ENCODE measurements at places on chromosomes 1 and 21. TPM values are rescaled to one million over a fixed set of nuclear protein-coding genes. Genes with fewer than 3 reads are reported as not detected.
A peak's percentile ranks its signal among the peaks of the same experiment; 100 is the strongest.

- no peaks in the 10 kb centered on the region for H3K27me3 ChIP-seq
- H3K4me1 ChIP-seq = peaks cover 26% of the 10 kb centered on the region
- no peak overlapping the region for H3K4me3 ChIP-seq
- no peak overlapping the region for H3K27ac ChIP-seq
Measured at GRCh38 chr1:165841582-165842017, 14.2 kb downstream of the UCK2 start.

- H3K36me3 ChIP-seq = no peaks in the 10 kb centered on the region
- H3K27me3 ChIP-seq = no peaks in the 10 kb centered on the region
Measured at GRCh38 chr1:63010913-63011660, 227.2 kb downstream of the ATG4C start.

Gene RUNX3
- total RNA-seq = 2.3 TPM

Gene PCSK9
- total RNA-seq = not detected

- no peak overlapping the region for H3K4me3 ChIP-seq
- DNase-seq = no peak
- H3K27me3 ChIP-seq = no peaks in the 10 kb centered on the region
- H3K36me3 ChIP-seq = no peaks in the 10 kb centered on the region
- H3K4me1 ChIP-seq = no peaks in the 10 kb centered on the region
Measured at GRCh38 chr1:5456090-5456811, 536.0 kb downstream of the NPHP4 start.

Gene TMEM269
- not detected for total RNA-seq

- no peak for DNase-seq
- H3K27me3 ChIP-seq = no peaks in the 10 kb centered on the region
- no peak overlapping the region for H3K27ac ChIP-seq
- H3K4me3 ChIP-seq = no peak overlapping the region
Measured at GRCh38 chr1:169119405-169119804, 12.9 kb downstream of the ATP1B1 start.

GRCh38 chr21:41650526-41651145 lies 116.2 kb downstream of the RIPK4 start:
- no peak overlapping the region for H3K4me3 ChIP-seq
- H3K36me3 ChIP-seq = no peaks in the 10 kb centered on the region
- no peak for DNase-seq
- H3K27ac ChIP-seq = no peak overlapping the region

- H3K4me3 ChIP-seq = no peak overlapping the region
- DNase-seq = no peak
- H3K36me3 ChIP-seq = no peaks in the 10 kb centered on the region
- no peaks in the 10 kb centered on the region for H3K27me3 ChIP-seq
- no peaks in the 10 kb centered on the region for H3K4me1 ChIP-seq
Measured at GRCh38 chr1:234162661-234163060, 210.6 kb upstream of the COA6 start.

Gene GCSAML
- total RNA-seq = not detected

Gene ZNF281
- total RNA-seq = 6.9 TPM

DNA sequence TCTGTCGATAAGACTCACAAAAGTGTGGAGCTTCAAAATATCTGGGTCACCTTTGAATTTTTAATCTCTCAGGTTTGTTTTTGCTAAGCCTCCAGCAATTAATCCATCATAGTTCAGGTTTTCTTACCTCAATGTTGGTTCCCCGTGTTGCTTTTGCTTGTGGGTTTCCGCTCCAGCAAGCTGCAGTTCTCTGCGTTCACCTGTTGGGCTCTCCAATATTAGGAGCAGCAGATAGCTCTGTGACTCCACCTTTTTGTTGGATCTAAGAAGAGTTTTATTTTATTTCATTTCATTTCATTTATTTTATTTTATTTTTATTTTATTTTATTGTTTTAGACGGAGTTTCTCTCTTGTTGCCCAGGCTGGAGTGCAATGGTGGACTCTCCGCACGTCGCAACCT lies 335.5 kb downstream of the COL11A1 start:
- no peak overlapping the region for H3K4me3 ChIP-seq
- H3K27ac ChIP-seq = no peak overlapping the region
- no peaks in the 10 kb centered on the region for H3K36me3 ChIP-seq
- DNase-seq = no peak
- no peaks in the 10 kb centered on the region for H3K4me1 ChIP-seq
- no peaks in the 10 kb centered on the region for H3K27me3 ChIP-seq

GRCh38 chr1:180211860-180212229 lies 18.2 kb upstream of the LHX4 start:
- DNase-seq = no peak
- no peak overlapping the region for H3K4me3 ChIP-seq
- no peaks in the 10 kb centered on the region for H3K27me3 ChIP-seq
- H3K27ac ChIP-seq = no peak overlapping the region
- H3K36me3 ChIP-seq = no peaks in the 10 kb centered on the region

GRCh38 chr1:202229376-202229775 lies 35.8 kb downstream of the LGR6 start:
- H3K36me3 ChIP-seq = no peaks in the 10 kb centered on the region
- H3K4me1 ChIP-seq = peaks cover 7% of the 10 kb centered on the region
- no peak overlapping the region for H3K27ac ChIP-seq
- no peak for DNase-seq
- no peak overlapping the region for H3K4me3 ChIP-seq
- no peaks in the 10 kb centered on the region for H3K27me3 ChIP-seq

Gene ZSCAN20
- 4.7 TPM for total RNA-seq

- peaks cover 21% of the 10 kb centered on the region for H3K4me1 ChIP-seq
- no peak for DNase-seq
- no peak overlapping the region for H3K4me3 ChIP-seq
- no peaks in the 10 kb centered on the region for H3K36me3 ChIP-seq
- H3K27ac ChIP-seq = no peak overlapping the region
Measured at GRCh38 chr1:55053265-55053954, 14.1 kb downstream of the PCSK9 start.

Gene NHLH2
- total RNA-seq = not detected

Gene MUTYH
- 4.2 TPM for total RNA-seq

GRCh38 chr1:114259511-114260160 lies 106.0 kb upstream of the SYT6 start:
- no peaks in the 10 kb centered on the region for H3K27me3 ChIP-seq
- no peak for DNase-seq
- H3K27ac ChIP-seq = peak overlapping the region; percentile 31
- H3K4me1 ChIP-seq = no peaks in the 10 kb centered on the region
- H3K4me3 ChIP-seq = no peak overlapping the region

Gene RTCA
- total RNA-seq = 20.2 TPM

GRCh38 chr1:112950426-112950825 lies 5.6 kb downstream of the SLC16A1 start:
- H3K36me3 ChIP-seq = no peaks in the 10 kb centered on the region
- no peak for DNase-seq
- H3K27me3 ChIP-seq = no peaks in the 10 kb centered on the region
- H3K4me1 ChIP-seq = peaks cover 14% of the 10 kb centered on the region
- H3K27ac ChIP-seq = no peak overlapping the region
- no peak overlapping the region for H3K4me3 ChIP-seq

Gene HCRTR1
- total RNA-seq = 0.43 TPM

- H3K4me3 ChIP-seq = no peak overlapping the region
- no peaks in the 10 kb centered on the region for H3K27me3 ChIP-seq
- H3K27ac ChIP-seq = no peak overlapping the region
Measured at GRCh38 chr1:45008076-45008475, 3.0 kb downstream of the HECTD3 start.

Gene ITGB3BP
- total RNA-seq = 5.0 TPM

- H3K27ac ChIP-seq = no peak overlapping the region
- H3K27me3 ChIP-seq = peaks cover 4% of the 10 kb centered on the region
- H3K4me1 ChIP-seq = peaks cover 14% of the 10 kb centered on the region
- peak overlapping the region; percentile 22 for H3K4me3 ChIP-seq
Measured at GRCh38 chr1:32893198-32894018, 7.1 kb downstream of the HPCA start.

Gene WNT3A
- not detected for total RNA-seq

GRCh38 chr1:244834543-244835275 lies 749 bp upstream of the COX20 start:
- H3K36me3 ChIP-seq = no peaks in the 10 kb centered on the region
- peak overlapping the region; percentile 100 for H3K27ac ChIP-seq
- peak overlapping the region; percentile 81 for H3K4me3 ChIP-seq
- H3K4me1 ChIP-seq = no peaks in the 10 kb centered on the region

Gene LAMB3
- total RNA-seq = 11.1 TPM

Gene PTP4A2
- total RNA-seq = 319 TPM

DNA sequence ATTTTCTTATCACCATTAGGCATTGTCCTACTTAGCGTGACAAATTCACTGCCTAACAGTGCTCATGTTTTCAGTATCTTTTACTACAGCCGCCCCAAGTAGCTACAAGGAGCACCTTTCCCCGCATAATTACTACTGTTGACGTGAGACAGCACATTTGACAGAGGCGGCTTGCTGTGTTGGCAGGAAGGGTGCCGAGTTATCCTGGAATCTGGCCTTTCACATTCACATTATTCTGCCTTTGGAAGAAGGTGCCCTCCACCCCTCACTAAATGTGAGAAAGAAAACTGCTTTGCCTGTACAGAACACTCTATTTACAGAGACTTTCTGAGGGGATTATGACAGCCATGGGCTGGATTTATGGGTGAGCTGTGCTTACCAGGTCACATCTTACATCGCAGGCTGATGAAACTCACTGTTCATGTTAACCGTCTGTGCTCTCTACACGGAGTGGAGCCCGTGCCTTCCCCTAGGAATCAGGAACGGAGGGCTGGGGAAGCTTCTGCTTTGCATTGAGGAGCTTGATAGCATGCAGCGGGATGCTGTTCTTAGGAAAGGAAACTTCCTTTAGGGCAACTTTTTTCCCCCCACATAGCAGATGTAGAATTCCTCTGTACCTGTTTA lies 148.0 kb upstream of the ZRANB2 start:
- H3K36me3 ChIP-seq = no peaks in the 10 kb centered on the region
- H3K4me1 ChIP-seq = no peaks in the 10 kb centered on the region

DNA sequence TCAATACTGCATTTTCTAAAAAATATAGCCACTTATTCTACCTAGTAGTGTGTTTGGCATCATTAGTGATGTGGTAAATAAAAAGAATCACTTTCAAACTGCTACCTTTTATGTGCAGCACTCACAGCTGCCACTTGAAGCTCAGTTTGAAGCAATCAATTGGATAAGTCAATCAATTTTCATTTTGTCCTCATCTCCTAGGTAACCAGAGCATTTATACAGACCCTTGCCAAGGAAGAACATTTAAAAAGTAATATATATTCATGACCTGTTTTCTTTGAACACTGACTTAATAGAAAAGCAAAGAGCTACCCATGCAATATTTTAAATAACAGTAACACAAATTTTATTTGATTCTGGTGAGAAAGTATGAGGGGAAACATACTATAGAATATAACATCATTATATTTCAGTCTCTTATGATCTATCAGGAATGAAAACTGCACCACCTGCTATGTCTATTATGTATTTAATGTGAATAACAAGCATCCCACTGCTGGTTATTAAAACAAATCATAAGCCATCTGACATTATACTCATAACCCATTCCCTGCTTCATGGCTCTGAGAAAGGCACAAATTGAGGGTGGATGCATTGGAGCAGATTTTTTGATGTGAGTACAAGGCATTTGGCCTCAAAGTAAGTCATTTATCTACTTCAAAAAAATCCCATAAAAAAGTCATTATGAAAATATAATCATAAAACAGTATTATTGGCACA lies 168.4 kb upstream of the C21orf91 start:
- H3K36me3 ChIP-seq = no peaks in the 10 kb centered on the region
- no peaks in the 10 kb centered on the region for H3K27me3 ChIP-seq
- DNase-seq = no peak
- H3K27ac ChIP-seq = no peak overlapping the region

DNA sequence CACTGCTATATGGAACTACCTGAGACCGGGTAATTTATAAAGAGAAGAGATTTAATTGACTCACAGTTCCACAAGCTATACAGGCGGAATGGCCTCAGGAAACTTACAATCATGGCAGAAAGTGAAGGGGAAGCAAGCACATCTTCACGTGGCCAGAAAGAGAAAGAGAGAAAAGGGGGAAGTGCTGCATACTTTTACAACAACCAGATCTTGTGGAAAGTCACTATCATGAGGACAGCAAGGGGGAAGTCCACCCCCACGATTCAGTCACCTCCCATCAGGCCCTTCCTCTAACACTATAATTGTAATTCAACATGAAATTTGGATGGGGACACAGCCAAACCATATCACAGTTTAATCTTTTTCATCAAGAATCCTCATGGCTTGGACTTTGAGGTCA lies 339.2 kb upstream of the AJAP1 start:
- no peak overlapping the region for H3K27ac ChIP-seq
- H3K4me3 ChIP-seq = no peak overlapping the region
- H3K4me1 ChIP-seq = no peaks in the 10 kb centered on the region

GRCh38 chr1:87197156-87197555 lies 131.5 kb upstream of the LMO4 start:
- H3K4me1 ChIP-seq = no peaks in the 10 kb centered on the region
- H3K27ac ChIP-seq = no peak overlapping the region
- DNase-seq = no peak
- H3K27me3 ChIP-seq = no peaks in the 10 kb centered on the region
- H3K36me3 ChIP-seq = no peaks in the 10 kb centered on the region

DNA sequence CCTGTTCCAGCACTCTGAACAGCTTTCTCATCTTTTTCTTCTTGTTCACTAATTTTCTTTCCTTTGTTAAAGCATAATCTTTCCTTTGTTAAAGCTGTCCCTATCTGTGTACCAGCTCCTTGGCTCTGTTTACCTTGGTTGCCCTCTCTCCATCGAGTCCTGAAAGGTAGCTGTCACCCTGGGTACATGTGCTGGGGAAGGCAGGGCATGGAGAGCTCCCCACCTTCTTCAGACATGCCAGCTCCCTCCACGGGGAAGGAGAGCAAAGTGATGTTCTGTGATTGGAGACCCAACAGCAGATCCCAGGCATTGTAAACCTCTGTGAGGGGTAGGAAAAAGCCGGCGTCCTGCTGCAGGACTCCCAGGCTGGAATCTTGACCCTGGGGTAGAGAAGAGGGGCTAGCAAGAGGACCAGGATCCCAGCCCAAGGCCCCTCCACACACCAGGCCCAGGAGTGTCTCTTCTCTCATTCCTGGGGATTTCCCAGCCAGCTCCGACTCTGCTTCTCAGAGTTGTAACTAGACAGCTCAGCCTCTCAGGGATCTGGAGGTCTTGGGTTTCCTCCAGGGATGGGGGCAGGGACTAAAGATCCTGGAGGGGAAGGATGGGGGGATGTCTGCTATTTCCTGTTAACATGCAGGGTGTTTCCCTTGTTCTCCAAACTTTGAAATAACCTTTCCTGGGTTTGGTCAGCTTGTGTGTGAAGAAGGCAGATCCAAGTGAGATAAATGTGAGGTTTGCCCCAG lies 34.4 kb downstream of the TMCC2 start:
- DNase-seq = no peak
- H3K27ac ChIP-seq = no peak overlapping the region
- no peaks in the 10 kb centered on the region for H3K27me3 ChIP-seq
- H3K36me3 ChIP-seq = no peaks in the 10 kb centered on the region
- peaks cover 55% of the 10 kb centered on the region for H3K4me1 ChIP-seq

Gene ST6GALNAC5
- total RNA-seq = 1.9 TPM

Gene NCMAP
- total RNA-seq = 0.22 TPM

DNA sequence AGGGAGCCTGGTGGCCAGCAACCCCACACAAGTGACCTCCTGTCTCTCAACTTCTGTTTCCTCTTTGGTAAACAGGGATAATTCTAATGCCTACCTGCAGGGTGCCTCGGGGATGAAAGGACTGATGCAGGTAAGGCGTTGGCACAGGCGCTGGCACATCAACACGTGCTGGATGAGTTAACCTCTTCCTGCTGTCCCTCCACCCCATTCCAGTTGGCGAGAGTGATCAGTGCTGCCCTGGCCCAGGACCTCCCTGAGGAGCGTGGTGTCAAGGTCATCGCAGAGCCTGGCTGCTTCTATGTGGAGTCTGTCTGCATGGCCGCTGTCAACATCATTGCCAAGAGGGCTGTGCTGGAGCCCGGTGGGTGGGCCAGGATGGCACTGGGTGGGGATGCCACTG lies 69.1 kb upstream of the TINAGL1 start:
- no peak overlapping the region for H3K27ac ChIP-seq
- H3K27me3 ChIP-seq = no peaks in the 10 kb centered on the region
- H3K36me3 ChIP-seq = no peaks in the 10 kb centered on the region

All from right atrium auricular region (tissue), 2 donors.